Activated naive CD4-positive, alpha-beta T cell (primary cell): ENCODE measurements at places on chromosomes 5 and 9.

GRCh38 chr9:34403554-34404380, 27.1 kb upstream of the MYORG start:
- peak; percentile 27 for DNase-seq

GRCh38 chr5:140672455-140673186, 755 bp downstream of the DND1 start:
- DNase-seq = no peak

DNA sequence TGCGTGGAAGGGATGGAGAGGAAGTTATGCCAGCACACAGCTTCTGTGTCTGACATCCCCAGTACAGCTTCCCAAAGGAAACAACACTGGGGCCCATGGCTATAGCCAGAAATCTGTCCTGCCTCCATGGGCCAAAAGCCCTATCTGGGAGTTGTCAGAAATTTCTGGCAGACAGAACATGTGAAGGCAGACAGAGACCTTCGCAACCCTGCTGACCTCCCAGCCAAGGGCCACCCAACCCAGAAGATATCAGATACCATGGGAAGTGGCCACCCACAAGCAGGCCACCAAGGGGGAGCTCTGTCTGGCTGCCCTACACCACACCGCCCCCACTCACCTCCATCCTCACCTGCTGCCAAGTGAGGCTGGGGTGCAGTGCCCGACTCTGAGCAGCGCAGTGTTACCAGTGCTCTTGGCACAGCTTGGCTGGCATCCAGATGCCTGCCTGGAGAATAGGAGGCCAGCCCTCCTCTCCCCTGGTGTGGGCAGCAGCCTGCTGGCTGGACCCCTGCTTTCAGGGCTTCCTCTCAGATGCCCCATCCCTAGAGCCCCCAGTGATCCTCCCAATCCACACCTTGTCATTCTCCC, 61.6 kb upstream of the NEURL1B start:
- no peak for DNase-seq

DNA sequence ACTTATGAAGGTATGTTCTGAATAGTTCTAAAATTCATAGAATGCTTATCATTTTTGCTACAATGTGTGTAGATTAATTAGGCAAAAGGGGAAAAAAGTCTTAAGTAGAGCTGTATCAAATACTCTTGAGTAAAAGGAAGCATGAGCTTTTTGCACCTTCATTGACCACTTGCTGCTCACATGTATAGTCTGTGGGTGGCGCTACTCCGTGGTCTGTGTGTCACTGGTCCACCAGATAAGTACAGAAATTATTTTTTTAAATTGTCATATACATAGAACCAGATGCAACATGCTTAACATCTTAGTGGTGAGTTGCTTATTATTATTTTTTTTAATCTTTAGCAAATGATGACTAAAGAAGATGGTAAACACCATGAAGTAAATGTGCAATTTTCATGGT, 130.2 kb downstream of the MAN2A1 start:
- DNase-seq = no peak

- no peak for DNase-seq
These were observed 4.7 kb downstream of the ADGRD2 start for GRCh38 chr9:124454791-124455443.

- no peak for DNase-seq
These were observed 261.1 kb downstream of the SMARCA2 start for GRCh38 chr9:2276296-2276695.
